Epithelial cell of prostate (primary cell): ENCODE measurements at places on chromosomes 16 and 17.

DNA sequence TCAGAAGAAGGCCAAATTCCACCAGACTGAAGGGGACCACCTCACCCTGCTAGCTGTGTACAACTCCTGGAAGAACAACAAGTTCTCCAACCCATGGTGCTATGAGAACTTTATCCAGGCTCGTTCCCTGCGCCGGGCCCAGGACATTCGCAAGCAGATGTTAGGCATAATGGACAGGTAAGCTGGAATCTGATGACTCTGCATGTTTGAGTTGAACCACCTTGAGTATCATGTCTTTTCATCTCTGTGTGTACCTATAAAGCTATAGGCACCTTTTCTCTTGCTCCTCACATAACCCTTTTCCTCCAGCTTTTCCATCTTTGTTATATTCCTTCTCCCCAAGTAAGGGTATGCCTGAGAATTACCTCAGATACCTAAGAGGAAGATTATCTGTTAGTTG lies 24.8 kb downstream of the ETV4 start:
- no peak for DNase-seq

DNA sequence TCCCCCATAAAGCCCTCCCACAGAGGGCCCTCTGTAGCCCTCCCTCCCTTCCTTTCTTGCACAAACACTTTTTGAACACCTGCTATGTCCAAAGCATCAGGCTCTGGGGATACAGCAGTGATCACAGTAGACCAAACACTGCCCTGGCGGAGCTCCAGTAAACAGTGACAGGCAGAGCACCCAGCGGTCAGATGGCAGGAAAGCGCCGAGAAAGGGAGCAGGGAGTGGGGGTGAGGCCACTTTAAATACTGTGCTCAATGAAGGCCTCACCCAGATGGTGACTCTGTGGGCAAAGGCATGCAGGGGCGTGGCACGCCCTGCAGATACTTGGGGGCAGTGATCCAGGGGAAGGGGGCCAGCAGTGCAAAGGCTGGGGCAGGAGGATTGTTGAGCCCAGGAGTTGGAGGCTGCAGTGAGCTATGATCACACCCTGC lies 7.6 kb downstream of the PRR29 start:
- DNase-seq = no peak

- DNase-seq = no peak
These were observed 306.5 kb upstream of the ZFHX3 start for GRCh38 chr16:73354434-73354833.

GRCh38 chr17:33396818-33397217 lies 103.7 kb upstream of the ASIC2 start:
- no peak for DNase-seq

- no peak for DNase-seq
These were observed 47.0 kb downstream of the TMC6 start for GRCh38 chr17:78081551-78081950.

DNA sequence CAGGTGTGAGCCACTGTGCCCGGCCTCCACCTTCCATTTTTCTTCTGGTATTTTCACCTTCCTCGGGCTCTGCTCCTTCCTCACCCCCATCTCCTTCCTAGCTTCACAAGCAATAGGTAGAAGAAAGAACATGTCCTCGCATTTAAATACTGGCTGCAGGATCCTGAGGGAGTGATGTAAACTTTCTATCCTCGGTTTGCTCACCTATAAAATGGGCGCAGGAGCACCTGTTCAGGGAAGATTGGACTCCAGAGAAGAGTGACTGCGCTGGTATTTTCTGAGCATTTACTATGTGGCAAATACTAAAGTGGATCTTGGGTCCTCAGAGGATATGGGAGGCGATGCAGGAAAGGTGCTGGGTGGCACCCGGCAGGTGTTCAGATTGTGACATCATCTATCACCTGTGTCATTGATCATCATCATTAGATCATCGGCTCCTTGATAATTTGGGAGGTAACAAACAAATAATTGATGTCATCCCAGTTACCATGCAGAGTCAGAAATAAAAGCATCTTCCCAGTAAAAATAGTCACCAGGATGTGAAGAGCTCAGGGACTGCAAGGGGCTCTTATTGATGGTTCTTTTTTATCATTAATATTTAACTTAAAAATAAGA lies 72.8 kb downstream of the FOXL1 start:
- no peak for DNase-seq

GRCh38 chr17:83131401-83132011 lies 52.1 kb downstream of the METRNL start:
- DNase-seq = no peak

- no peak for DNase-seq
These were observed 7.8 kb upstream of the CAMKK1 start for GRCh38 chr17:3900646-3901045.

- DNase-seq = no peak
These were observed at the start of gene GLTPD2 for GRCh38 chr17:4788807-4789700. GLTPD2 (plus strand) TSS chr17:4788964; CDS start chr17:4789012, 48 bp downstream.

DNA sequence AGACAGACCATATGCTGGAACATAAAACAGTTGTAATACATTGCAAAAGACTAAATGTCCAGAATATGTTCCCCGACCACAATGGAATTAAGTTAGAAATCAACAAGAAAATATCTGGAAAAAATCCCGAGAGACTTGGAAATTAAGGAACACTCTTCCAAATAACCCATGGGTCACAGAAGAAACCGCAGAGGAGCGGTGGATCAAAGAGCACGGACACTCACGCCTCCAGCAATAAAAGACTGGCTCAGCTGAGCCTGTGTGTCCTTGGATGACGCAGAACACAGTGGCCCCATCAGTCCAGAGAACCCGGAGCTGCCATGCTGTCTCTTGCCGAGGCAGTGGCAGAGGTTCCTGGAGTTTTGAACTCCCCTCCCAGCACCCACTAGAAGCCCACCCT lies 30.9 kb upstream of the FOXF1 start:
- DNase-seq = no peak

DNA sequence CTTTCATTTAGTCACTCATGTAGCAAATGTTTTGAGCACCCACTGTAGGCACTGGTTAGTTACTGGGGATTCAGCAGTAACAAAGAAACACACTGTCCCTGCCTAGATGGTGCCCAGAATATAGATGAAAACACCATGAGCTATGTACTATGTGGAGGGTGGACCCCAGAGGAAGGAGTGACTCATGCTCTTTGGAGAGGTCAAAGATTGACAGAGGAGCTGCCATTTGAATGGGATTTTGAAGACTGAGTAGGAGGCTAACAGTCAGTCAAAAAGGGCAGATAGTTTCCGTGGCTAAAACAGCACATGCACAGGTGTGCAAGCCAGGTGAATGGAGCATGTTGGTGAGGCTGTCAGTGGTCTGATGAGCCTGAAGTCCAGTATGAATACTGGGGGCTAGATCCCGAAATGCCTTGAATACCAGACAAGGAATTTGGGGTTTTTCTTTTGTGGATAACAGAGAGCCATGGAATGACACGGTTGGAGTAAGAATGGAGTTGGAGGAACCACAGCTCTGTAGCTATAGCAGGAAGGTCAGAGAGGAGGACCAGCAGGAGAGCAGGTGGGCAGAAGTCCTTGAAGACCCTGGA lies 6.1 kb downstream of the IL21R start:
- DNase-seq = no peak

GRCh38 chr16:2821487-2822157 lies 4.6 kb downstream of the PRSS21 start:
- DNase-seq = no peak

GRCh38 chr16:28211758-28212531 lies at the start of gene XPO6:
XPO6 (minus strand) TSS chr16:28211965; CDS start chr16:28211368, 597 bp downstream.
- DNase-seq = peak; percentile 50

- DNase-seq = no peak
These were observed 274.6 kb downstream of the HS3ST3B1 start for GRCh38 chr17:14575471-14575953.

- no peak for DNase-seq
These were observed 17.5 kb downstream of the TRIM25 start for GRCh38 chr17:56896217-56896967.

DNA sequence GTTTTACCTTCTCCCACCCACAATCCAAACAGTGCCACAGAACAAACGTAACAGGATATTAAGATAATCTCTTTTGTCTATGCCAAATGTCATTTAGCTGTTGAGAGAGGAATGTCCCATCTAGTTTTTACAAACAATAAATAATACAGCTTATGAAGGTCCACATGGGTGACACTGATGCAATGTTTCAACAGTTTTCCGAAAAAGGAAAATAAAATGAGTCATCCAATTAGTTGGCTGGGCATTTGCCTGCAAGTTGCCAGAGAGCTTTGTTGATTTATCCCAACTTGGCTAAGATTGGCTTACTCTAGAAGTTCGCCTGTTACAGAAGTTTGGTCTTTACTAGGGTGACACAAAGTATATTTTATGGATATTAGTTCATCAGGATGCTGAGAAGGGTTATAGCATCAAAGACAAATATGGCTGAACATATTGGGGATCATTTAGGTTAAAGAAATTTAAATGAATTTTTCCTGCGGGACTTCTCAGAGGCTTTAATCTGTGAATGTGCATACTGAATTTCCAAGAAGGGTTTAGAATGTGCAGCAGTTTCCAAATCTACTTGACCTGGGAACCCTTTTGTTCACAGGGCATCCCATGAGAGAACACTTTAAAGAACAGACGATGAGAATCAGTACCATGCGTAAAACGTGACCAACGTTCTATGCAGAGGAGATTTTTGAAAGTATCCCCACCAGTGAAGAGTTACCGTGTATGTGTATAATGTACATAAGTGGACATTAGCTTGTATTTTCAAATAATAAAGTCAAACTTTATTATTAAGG lies 73.1 kb downstream of the CDH13 start:
- DNase-seq = no peak

- peak; percentile 71 for DNase-seq
These were observed 45.7 kb upstream of the CSNK2A2 start for GRCh38 chr16:58243528-58244004.

GRCh38 chr16:57798953-57799599 lies 3.2 kb downstream of the KIFC3 start:
- DNase-seq = no peak

- DNase-seq = no peak
These were observed 81.6 kb upstream of the HS3ST2 start for GRCh38 chr16:22732400-22732799.

GRCh38 chr17:8072729-8073461 lies 14.6 kb downstream of the ALOX12B start:
- no peak for DNase-seq

DNA sequence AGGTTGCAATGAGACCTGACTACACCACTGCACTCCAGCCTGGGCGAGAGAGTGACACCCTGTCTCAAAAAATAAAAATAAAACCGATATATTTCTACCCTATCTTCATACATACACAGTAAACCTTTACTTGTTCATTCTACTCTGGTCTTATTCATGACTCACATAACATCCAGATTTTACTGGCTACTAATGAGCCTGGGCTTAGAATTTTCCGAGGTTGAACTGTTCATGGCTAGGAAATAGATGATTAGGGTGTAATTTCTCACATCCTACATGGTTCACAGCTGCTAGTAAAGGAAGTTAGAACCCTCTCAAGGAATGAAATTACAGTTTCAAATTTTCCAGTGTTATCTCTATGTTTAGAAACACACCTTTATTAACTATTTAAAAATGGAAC lies 14.7 kb downstream of the GSPT1 start:
- no peak for DNase-seq

- no peak for DNase-seq
These were observed 57.2 kb downstream of the C16orf82 start for GRCh38 chr16:27123795-27124409.

- DNase-seq = no peak
These were observed 146.6 kb downstream of the IRX5 start for GRCh38 chr16:55077266-55077665.

DNA sequence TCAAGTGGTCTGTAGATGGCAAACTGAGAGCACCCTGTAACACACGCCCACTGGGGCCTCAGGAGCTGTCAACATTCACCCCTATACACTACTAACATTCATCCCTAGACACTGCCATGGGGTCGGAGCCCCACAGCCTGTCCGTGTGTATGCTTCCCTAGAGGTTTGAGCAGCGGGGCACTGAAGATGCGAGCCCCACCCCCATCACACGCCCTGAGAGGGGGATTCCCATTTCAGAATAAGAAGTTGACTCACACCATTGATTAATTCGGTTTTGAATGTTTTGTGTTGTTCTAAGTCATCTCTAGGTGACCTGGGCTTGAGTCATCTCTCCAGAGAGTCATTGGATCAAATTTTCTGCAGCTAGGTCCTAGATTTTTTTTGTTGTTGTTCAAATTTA lies 37.3 kb upstream of the MMD start:
- no peak for DNase-seq

- DNase-seq = no peak
These were observed 2.5 kb downstream of the ITGA3 start for GRCh38 chr17:50058296-50058953.

DNA sequence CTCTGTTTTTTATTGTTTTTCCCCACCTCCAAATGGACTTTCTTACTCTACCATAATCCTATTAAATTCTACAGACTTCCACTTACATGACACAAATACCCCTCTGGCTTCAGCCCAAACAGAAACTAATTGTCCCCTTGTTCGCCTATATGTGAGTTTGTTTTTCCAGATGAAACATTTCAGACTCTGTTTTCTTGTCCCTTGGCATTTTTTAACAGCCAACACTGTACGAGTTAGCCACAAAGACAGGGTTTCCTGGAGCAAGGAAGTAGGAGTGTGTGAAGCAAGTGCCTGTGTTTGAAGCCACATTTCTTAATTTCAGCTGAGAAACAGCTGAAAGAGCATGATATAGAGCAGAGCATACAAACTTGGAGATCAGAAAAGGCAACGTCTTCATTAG lies 382.2 kb upstream of the CDH5 start:
- DNase-seq = no peak

DNA sequence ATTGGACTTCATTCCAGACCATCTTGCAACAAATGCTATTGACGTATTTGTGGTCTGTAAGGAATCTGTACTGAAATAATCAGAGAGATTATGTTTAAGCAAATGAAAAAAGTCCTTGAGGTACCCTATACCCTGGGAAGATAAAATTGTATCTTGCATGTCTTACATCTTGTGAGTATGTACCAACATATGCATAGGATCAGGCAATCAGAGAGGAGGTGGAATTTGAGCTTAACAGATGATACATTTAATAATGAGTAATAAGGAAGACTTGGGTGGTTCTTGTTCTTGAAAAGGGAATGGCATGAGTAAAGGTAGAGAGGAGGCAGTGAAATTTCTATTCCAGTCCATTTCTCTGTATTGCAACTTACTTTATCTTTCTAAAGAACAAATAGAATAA lies 10.6 kb downstream of the MOSMO start:
- DNase-seq = no peak

- DNase-seq = no peak
These were observed 9.2 kb downstream of the SLC13A2 start for GRCh38 chr17:28482551-28483199.

GRCh38 chr16:71547168-71547567 lies 20.9 kb downstream of the CHST4 start:
- DNase-seq = no peak

- DNase-seq = no peak
These were observed 911 bp upstream of the ITGA2B start for GRCh38 chr17:44390250-44390870.
